ENCODE measurements at places on chromosomes 6 and 20.

GRCh38 chr6:146868671-146869209 is 270.0 kb downstream of the ADGB start:
- DNase-seq: no peak

- DNase-seq: no peak
Measured at GRCh38 chr6:21003780-21004541, 469.7 kb downstream of the CDKAL1 start.

DNA sequence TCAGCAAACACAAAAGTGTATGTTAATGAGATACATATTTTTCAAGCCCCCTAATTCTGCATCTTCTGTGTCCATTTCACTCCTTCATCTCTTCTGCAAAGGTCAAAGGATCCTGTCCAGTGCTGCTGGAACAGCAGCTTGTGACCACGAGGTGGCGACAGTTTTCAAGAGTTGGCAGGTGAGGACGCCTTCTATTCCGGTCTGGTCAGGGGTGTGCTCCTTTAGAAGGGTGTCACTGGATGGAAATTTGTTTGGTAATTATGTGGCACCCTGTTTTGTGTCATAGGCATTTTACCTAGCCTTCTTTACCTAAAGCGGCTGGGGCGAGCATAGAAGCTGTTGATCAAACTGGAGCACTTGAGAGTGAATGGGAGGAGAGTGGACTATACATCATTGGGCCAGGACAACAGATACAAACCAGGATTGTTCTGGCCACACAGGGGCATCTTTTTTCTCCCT is 32.9 kb upstream of the ERVFRD-1 start:
- peak; percentile 84 for DNase-seq

DNA sequence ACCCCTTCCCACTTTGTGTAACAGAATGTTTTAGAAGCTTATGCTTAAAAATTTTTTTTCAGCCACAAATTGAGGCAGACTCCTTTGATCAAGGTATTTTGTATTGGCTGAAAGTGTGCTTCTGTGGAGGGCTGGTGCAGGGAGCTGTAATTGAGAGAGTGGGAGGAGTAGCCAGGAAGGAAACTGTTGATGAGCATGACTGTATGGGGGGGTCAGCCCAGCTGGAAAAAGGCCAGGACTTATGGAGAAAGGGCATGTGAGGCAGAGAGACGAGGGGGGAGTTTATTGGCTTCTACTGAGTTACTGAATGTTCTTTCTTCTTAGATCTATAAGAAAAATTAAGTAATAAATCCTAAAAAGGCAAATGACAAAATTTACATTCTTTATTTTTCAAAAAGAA is 13.4 kb downstream of the RFPL4B start:
- DNase-seq: no peak

GRCh38 chr6:149895833-149896271 is 2.1 kb downstream of the RAET1E start:
- peak; percentile 40 for DNase-seq

DNA sequence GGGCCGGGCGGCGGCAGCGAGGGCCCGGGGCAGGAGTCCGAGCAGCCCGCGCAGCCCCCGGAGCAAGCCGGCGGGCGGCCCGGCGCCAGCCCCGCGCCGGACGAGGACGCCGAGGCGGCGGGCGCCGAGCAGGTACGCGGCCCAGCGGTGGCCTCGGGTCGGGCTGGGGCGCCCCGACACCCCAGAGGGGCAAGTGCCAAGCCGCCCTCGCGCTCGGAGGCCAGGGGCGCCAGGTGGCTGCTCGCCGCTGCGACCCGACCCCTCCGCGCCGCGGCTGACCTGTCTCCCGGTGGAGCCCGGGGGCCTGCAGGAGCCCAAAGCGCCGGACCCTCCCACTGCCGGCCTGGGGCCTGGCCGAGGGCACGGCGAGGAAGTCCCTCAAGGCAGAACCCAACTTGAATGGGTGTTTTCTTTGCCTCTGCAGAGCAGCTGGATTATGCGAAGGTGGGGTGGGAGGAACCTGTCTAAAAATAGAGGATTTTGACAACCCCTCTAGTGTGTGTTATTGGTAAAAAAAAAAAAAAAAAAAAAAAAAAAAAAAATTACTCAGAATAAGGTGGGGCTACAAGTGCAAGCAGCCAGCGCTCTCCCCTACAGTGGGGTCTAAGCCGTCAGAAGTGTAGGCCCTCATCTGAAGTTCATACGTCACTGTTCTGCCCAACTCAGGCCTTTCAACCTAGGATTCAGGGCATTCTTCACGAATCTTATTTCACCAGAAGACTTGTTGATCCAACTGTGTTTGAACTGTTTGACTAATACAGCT is 609 bp downstream of the OGFRL1 start:
- peak; percentile 31 for DNase-seq

DNA sequence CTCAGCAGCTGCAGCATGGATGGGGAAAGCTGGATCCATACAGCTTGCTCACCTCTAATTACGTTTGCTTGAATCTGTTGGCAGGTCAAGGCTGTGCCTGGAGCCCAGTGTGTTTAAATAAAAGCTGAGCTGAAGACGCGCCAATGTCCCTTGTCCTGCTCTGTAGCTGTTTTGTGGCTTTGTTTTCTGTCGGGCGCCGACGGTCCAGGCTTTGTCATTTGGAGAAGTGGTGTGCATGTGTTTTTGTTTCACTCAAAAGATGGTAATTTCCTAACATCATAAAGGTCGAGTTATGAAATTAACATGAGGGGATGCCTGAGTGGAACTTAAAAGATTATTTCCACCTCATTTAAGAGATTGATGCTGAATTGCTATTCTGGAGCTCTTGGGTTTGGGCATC is 107.6 kb downstream of the SLC24A3 start:
- no peak for DNase-seq

GRCh38 chr20:54820392-54820791 is 345.0 kb downstream of the DOK5 start:
- no peak for DNase-seq

DNA sequence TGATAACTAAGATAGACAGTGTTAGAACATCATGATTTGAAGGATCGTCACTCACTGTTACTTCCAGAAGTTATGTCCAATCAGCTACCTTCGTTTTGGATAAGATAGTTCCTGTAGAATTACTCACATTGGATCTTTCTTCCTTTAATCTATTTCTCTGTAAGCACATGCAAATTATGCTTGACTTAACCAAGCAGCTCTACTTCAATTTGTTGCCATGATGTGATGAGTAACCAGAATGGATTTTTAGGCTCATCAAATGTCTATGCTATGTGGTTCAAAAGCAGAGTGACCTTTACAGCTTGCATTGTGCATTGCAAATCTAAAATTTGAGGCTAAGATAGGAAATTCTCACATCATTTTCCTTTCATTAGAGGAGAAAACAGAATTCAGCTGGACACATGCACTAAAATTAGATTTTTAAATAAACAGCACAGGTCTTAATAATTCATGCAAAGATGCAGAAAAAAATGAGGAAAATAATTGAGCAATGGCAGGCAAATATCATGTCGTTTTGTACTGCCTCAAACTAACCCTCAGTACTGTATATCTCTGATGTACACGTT is 76.7 kb upstream of the ZFP64 start:
- DNase-seq: no peak

DNA sequence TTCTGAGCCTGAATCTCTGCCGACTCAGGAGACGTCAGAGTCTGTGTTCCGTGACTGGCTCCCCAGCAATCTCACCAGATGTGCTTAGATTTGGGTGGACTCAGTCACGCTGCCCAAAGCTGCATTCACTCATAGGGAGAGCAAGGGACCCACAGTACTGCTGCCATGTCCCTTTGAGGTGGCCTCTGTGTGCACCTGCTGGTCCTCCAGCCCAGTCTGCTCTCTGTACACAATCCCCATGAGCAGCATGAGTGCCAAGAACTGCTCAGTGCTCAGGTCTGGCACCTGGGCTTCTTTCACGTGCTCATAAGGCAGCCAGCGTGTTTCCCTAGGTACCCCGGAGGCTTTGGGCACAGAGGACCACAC is 44.2 kb upstream of the TIAM2 start:
- DNase-seq: no peak

DNA sequence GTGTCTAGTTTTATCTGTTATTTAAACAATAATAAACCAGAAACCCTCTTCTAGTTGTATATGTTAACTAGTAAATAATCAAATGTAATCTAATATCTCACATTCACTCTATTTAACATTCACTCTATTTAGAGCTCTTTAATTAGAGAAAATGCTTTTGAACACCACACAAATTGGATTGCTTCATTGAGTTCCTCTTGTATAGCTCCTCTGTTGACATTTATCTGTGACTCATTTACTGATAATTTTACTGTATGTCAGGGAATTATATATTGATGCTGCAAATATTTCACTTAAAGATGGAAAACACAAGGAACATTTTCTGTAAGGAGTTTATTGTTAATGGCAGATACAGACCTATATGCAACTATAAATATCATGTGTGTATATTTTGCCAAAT is 594.6 kb downstream of the COL12A1 start:
- no peak for DNase-seq

DNA sequence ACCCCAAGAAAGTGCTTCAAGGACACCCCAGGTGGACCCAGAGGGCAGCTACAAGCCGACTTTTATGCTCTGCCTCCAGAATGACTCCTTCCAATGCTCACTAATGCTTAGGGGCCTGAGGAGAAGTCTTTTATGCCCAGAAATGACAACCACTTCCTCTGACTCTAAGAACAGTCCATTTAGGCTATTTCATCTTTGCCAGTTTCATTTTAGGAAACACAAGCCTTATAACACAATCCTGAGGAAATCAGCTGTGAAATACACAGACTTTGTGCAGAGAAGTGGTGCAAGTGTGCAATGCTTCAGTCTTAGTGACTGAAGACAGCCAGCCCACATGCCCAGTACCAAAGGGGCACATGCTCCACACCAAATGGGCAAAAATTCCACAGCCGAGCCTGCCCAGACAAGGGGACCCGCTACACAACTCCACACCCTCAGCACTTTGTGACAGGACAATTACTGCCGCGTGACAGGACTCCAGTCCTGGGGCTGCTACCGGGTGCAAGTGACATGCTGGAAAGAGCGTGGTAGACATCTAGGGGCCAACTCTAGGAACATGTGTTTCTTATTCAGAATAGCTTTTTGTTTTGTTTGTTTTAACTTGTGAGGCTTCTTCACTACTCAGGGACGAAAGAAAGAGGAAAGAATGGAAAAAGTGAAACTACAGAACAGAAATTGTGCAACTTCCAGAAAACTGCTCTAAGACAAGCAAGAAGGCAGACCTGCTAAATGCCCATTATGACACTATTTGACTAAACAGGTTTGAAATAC is 28.2 kb upstream of the PLAGL1 start:
- peak; percentile 31 for DNase-seq

DNA sequence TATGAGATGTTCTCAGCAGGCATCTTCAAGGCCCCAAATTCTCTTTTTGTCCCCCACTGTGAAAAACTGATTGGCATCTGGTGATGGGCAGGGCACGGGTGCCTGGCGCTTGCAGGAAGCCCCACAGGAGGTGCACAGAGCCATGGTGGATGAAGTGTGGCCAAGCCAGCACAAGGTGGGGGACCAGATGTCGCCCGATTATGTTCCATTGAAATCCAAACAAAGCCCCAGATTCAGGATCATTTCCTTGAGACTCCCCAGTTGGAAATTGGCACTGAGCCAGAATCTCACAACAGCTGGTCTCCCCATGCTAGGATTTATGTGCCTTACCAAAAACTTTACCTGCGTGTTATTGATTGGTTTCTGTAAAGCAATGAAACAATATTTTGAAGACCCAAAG is 186.1 kb downstream of the ADAT2 start:
- DNase-seq: no peak

- DNase-seq: no peak
Measured at GRCh38 chr20:51444467-51444866, 98.1 kb downstream of the NFATC2 start.
